Astrocyte (in vitro differentiated cells and primary cell): ENCODE measurements at places on chromosomes 13 and 19.

DNA sequence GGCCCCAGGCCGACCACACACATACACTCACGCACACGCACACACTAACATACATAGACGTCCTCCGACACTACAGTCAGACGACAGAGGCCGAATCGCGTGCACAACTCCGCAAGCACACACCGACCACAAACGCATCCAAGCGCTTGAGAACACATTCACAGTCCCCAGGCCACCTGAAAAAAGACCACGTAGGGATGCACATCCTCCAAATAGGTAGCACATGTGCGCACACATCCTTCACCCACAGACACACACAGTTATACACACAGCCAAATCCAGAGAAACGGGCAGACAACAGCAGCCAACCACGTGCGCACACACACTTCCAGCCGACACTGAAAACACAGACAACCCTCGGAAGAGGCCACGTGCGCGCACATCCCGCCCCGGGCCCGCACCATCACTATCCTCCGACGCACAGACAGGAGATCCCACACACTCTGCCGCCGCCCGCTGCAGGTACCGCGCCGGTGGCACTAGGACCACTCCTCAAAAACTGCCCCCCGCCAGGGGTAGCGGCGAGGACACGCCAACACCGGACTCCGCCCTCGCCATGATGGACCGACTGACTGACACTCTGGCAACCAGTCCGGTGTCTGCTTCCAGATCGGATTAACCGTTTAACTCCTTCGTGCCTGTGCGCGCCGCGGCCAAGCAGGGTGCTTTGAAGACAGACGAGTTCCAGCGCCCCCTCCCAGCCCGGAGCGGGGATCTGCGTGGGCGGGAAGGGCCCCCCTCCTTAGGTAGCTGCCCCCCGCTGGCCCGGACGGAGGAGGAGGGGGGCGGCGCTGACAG lies 493 bp upstream of the PDE4A start:
- peak; percentile 68 for DNase-seq

DNA sequence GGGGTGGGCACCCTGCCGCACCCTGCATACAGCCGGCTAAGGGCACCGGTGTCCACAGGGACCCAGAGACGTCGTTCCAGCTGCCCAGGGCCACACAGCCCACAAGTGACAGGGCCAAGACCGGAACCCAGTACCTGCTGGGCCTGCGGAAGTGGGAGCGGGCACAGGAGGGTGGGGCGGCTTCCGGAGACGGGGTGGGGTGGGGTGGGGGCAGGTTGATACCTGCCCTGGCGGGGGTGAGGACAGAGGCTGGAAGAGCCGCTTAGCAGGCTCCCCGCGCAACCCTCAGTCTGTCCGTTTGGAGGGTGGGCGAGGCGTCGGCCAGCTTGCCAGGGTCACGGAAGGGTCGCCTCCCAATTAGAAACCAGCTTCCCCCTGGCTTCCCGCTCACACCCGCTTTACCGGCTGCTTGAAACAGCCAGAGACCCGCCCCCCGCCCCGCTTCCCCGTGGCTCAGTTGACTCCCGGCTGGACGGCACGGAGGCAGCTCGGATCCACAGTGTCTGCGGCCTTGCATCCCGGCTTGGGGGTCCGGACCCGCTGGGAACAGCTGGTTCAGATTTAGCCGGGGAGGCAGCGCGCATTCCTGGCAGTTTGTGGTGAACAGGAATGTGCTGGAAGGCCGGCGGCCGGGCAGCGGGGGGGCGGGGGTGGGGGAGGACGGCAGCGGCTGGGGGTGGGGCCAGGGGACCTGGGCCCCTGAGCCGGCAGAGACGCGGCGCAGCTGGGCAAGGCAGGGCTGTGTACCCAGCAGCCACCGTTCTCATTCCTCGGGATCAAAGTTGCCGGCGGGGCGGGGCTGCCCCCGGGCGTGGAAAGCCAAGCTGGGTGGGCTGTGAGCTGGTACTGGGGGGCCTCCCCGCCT lies 1.9 kb downstream of the CNN2 start:
- DNase-seq, result peak; percentile 89

GRCh38 chr19:50214699-50215543 lies 11.5 kb downstream of the MYH14 start:
- DNase-seq, result no peak

DNA sequence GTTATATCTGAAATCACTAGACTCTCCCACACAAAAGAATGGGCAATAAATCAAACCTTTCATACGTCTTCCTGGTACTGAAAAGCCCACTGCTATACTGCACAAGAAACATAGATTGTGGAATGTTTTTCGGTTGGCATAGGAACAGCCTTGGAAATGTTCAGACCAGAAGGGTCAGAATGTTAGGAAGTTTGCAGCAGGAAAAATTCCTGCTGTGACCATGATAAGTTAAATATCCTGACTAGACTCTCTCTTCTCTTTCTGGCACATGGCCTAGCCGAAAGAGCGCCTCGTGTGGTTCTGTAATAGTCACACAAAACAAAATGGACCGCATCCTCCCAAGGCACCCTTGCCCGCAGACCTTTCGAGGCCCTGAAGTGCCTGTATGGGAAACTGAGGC lies 427.2 kb downstream of the COG6 start:
- peak; percentile 92 for DNase-seq

DNA sequence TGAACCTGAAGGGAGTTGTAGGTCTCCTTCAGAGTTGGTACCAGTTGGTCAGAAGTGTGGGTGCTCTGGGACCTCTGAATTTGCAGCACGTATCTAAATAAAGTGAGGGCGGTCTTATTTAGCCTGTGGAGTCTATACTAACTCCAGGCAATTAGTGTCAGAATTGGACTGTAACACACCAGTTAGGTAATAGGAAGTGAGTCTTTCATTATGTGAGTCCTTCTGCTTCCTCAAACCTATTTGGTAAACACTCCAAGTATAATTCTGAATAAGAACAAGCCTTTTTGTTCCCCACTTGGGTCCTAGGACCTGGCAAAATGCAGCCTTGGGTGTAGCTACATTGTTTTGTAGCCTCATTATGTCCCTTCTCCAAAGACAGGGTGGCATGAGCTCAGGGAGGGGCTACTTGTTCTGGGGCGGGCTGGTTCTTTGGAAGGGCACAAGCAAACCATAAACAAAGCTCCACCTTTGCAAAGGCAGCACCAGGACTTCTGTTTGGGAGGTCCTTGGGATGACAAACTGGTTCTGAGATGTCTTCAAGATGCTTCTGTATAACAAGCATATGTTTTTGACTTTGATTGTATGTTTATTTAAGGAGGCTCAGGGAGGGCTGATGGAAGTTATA lies 418.0 kb downstream of the ZNF536 start:
- no peak for DNase-seq

GRCh38 chr19:3039125-3039524 lies 10.0 kb upstream of the TLE2 start:
- DNase-seq, result no peak

GRCh38 chr13:112231451-112232083 lies 144.6 kb upstream of the SPACA7 start:
- no peak for DNase-seq

- DNase-seq, result no peak
These were observed 321.8 kb upstream of the NBEA start for GRCh38 chr13:34620074-34620850.

DNA sequence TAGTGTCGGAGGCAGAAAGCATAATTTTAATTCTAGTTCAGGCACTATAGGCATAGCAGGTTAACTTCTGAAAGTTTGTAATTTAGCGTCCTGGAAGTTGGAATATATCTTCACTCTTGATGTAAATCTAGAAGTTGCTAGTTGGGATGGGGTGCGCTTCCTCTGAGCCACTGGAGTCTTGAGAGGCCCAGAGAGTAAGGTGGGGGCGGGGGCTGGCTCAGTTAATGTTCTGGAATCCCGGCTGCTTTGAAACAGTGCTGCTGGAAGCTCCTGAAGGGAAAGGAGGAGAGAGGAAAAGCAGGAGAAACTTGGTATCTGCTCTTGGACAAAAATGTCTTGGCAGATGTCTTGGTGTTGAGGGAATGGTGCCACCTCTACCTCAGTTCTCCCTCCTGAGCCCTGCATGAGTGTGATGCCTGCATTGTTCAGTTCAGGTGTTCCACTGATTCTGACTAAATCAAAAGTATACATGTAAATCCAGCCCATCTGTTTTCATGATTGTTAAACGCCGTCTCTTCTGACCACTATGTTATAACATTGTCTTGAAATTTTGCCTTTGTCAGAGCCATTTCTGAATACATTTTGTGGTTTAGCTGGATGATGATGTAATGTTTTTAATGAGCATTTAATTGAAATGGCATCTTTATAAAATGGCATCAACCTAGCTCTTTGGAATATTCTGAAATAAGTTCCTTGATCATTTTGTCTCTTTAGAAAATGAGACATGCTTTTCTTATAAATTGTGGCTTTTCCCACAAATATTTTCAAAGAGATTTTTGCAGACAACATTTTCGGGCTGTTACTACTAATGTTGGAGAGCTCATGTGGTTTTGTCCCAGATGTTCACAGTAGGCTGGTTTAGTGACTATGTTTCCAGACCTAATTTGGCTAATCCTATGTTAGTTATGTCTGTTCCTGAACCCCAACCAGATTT lies 202.7 kb downstream of the SHISA2 start:
- DNase-seq, result peak; percentile 66

- DNase-seq, result no peak
These were observed 118.5 kb downstream of the ABCC4 start for GRCh38 chr13:95182570-95183265.

DNA sequence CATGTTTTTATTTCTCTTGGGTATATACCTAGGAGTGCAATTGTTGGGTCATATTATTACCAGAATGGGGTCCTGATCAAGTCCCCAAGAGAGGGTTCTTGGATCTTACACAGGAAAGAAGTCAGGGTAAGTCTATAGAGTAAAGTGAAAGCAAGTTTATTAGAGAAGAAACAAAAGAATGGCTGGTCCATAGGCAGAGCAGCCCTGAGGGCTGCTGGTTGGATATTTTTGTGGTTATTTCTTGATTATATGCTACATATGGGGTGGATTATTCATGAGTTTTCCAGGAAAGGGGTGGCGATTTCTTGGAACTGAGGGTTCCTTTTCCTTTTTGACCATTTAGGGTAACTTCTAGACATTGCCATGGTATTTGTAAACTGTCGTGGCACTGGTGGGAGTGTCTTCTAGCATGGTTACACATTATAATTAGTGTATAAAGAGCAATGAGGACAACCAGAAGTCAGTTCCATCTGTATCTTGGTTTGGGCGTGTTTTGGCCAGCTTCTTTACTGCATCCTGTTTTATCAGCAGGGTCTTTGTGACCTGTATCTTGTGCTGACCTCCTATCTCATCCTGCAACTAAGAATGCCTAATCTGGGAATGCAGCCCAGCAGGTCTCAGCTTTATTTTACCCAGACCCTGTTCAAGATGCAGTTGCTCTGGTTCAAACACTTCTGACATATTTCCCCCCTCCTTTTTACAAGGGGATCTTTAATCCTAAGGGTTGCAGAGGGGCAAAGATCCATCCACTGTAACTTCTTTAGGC lies 41.1 kb downstream of the CEACAM1 start:
- DNase-seq, result no peak

- DNase-seq, result no peak
These were observed at the start of gene MYO16 for GRCh38 chr13:108629181-108629752. Gene MYO16, plus strand, starts transcription at chr13:108629611. Its CDS starts 234 bp downstream, at chr13:108629845.

DNA sequence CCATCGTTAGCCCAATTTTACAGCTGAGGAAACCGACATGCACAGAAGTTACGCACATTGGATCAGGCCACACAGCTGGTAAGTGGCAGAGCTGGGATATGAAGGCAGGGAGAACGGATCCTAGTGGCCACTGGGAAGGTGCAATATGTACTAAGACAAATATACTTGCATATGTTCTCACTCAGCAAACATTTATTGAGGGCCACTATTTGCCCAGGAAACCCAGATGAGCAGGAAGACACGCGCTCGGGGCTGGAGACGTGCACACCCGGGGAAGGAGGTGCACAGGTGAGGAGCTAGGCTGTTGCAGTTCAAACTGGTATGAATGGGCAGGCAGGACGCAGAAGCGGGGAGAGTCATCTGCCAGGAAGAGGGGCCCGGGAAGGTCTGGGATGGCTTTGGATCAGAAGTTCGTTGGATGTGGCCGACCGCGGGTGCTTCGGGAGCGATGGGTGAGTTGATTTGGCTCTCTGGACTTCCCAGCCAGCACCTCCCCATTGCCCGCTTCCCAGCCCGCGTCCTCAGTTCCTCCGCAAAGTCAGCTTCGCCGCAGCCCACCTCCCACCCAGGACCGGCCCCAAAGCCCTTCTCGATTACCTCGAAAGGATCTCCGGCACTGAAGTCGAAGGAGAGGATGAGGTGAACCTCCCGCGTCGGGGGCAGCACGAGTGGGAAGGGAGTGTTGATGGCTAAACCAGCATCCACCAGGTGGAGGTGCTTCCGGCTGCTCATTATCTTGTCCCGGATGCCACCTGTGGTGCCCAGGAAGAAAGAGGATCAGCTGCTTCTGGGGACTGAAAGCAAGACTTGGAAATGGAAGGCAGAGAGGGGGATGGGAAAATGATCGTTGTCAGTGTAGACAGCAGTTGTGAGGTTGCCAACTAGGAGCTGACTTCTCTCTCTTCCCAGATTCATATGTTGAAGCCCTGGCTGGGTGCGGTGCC lies 17.8 kb upstream of the CABP5 start:
- no peak for DNase-seq

- DNase-seq, result no peak
These were observed 29.5 kb downstream of the FPR3 start for GRCh38 chr19:51824281-51825005.

DNA sequence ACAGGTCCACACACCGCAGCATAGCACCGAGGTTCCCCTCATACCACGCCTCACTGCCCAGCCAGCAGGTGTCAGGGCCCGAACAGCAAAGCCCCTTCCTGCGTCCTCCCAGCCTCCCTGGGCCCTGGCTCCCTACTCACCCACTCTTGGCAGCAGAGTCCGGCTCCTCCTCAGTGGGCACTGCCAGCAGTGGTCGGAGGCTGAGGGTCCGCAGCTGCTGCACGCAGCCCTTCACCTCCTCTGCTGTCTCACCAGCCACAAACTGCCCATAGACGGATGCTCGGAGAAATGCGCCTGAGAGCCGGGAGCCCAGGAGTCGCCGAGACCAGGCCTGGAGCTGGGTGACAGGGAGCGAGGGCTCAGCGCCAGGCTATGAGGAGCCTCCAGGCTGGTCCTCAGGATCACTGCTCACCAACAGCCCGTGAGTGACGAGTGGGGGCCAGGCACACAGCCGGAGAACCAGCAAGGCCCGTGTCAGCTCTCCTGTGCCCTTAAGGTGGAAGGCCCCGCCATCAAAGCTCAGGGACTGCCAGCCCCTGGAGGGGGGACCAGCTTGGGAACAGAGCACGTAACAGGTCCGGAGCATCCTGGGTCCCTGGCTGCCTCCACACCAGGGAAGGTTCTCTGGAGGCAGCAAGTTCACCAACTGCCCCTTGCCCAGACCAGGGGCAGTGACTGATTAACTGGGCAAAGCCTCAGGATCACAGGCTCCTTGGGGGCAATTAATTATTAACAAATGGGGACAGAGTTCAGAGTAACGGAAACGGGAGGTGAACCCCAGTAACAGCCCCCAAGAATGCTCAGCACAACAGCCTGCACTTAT lies at the start of gene PRODH2:
PRODH2 (minus strand) TSS at position 626 of the 823 bp plus-strand sequence; CDS start at position 586, 40 bp downstream.
- DNase-seq, result no peak
